HEK293T (cell line): ENCODE measurements at places on chromosomes 6 and 20.

DNA sequence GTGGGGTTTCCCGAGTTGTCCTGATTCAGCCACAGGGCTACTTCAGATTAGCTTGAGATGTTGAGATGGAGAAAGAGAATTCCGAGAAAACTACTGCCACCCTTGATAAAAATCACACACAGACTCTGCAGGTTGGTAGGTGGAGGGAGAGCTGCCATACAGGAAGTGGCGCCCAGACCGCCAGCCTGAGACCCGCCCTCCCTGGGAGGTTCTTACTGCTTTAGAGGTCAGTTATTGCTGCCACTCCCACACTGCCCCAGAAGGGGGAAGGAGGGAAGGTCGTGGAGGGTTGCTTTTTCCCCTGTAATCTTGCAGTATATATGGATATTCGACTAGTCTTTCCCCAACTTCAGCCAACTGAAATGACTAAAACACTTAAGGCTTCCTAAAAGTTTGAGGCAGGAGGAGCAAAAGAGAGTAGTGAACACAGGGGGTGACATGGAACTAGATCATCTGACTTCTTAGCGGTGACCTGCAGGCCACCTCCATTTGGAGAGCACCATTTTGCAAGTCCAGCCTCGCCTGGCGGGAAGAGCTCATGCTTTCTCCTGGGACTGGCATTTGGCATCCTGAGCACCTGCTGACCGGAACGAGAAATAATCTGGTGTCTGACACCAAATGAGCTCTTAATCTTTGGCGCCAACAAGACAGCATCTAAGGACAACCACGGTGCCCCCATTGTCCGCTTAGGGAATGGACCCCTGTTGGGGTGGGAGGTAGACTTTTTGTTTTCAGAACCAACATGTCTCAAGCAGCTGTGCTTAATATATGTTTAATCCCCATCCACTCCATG, 35.7 kb upstream of the SLC22A1 start:
- DNase-seq, result no peak

- DNase-seq, result no peak
Measured at GRCh38 chr6:35668744-35669450, 19.8 kb downstream of the FKBP5 start.

- no peak for DNase-seq
Measured at GRCh38 chr6:137095651-137096238, 51.0 kb upstream of the IL20RA start.

- DNase-seq, result no peak
Measured at GRCh38 chr6:61949161-61949560, 336.9 kb downstream of the KHDRBS2 start.

DNA sequence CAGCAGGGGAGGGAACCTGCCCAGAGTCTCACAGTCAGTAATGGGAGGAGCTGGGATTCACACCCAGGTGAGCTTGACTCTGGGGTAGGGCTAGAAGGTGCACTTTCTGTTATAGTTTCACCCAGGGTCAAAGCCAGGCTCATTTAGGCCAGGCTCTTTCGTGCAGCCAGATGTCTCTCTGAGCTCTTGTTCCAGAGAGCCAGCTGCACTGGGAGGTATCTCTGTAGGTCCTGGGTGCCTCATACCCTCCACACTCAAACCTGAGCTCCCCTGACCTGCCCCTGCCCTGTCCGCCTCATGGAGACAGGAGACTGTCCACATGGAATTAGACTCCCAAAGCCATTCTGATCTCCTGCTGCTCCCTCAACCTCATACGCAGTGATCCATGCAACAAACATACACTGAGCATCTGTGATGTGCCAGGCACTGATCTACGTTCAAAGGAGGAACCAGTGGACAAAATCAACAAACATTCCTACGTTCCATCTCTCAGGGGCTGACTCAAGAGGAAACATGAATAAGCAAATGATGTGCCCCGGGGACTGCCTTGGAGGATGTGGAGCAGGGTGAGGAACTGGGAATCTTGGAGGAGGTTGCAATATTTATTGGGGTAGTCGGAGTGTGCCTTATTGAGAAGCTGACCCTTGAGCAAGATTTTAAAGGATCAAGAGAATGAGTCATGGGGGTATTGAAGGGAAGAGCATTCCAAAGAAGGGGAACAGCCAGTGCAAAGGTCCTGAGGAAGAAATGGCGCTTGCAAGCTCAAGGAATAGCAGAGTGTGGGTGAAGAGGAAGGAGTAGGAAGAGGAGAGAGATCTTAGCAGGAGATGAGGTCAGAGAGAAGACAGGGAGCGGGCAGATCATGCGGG, 71.3 kb upstream of the TOX2 start:
- no peak for DNase-seq

- DNase-seq, result no peak
Measured at GRCh38 chr6:100084316-100084990, 90.4 kb upstream of the MCHR2 start.

- no peak for DNase-seq
Measured at GRCh38 chr6:126811321-126811720, 307.1 kb upstream of the RSPO3 start.

GRCh38 chr20:14543040-14543439, 205.6 kb upstream of the FLRT3 start:
- no peak for DNase-seq

GRCh38 chr20:46717818-46718541, 8.5 kb downstream of the SLC2A10 start:
- no peak for DNase-seq

- no peak for DNase-seq
Measured at GRCh38 chr6:125868678-125869395, 78.1 kb downstream of the NCOA7 start.

DNA sequence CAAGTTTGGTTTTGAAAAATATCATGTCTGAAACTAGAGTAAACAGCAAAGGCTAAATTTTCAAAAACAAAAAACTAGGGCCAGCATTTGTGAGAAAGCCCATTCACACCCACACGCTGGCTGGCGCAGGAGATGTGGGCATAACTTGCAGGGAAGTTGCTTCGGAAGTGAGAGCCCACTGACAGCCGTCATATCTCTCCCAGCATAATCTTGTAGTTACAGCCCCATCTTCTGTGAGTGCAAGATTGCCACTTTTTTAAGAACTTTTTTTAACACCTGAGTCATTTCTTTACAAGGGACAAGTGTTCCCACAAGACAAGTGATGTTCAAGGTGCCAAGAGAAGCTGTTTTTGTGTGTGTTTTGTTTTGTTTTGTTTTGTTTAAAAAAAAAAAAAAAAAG, 212.5 kb upstream of the CNR1 start:
- DNase-seq, result no peak

DNA sequence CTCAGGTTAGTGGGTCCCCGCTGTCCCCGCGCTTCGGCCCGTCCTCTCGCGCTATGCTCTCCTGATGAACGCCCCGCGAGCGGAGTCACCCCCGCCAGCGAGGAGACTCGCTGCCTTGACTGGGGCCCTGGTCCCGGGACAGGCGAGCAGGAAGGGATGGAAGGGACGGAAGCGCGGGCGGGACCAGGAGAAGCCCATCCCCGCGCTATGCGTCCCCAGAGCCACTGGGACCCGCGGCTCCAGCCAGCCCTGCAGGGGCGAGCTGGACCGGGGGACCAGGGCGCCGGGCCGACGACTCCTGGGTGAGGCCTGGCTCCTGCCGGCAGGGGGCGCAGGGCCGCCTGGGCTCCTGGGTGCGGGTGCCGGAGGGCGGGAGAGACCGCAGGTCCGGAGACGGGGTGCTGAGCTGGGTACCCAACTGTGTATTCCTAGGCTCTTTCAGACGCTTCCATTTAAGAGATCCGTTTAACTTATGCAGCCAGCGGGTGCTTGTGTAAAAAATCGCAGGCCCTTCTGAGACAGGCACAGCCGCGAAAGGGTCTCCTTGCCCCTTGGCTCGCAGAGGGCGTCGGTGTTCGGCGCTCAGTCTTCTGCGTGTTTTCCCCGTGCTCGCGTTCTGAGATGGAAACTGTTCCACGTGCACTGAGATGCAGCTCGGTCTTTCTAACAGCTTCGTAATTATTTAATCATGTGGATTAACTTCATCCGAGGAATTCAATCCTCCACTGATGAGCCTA, 580 bp upstream of the SYCP2 start:
- peak; percentile 81 for DNase-seq

- DNase-seq, result no peak
Measured at GRCh38 chr6:149140910-149141290, 176.6 kb upstream of the TAB2 start.

GRCh38 chr6:143160015-143160414, 99.3 kb downstream of the AIG1 start:
- DNase-seq, result no peak

GRCh38 chr6:16282370-16282769, 44.0 kb downstream of the GMPR start:
- no peak for DNase-seq

- no peak for DNase-seq
Measured at GRCh38 chr6:144776031-144776819, 491.1 kb downstream of the UTRN start.

DNA sequence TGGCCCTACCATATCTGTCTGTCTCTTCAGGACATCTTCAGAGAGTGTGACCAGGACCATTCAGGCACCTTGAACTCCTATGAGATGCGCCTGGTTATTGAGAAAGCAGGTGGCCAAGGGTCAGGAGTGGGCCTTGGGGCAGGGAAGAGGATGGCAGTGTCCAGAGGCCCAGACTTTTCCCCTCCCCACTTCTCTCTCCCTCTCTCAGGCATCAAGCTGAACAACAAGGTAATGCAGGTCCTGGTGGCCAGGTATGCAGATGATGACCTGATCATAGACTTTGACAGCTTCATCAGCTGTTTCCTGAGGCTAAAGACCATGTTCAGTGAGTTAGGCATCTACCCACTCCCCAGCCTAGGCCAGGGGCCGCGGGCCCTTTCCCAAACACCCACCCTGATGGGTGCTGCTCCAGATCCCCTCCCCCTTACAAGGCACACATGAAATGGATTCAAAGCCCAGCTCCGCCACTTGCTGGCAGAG, 24.3 kb downstream of the CAPN11 start:
- no peak for DNase-seq

DNA sequence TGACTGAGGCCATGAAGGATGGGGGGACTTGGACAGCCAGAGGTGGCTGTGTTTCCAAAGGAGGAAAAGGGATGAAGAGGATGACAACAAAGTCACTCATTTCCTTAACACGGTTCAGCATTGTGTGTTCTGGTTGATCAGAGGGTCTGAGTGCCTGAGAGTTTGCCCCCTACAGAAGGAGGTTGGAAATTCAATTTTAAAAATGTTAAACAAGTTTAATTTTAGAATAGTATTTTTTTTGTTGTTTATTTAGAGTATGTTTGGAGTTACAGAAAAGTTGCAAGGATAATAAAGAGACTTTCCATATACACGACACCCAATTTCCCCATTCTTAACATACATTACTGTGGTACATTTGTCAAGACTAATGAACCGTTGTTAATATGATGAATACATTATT, 10.3 kb upstream of the VAPB start:
- no peak for DNase-seq
